Gastroesophageal sphincter (tissue), 4 donors: ENCODE measurements at places on chromosomes 2 and 18.

DNA sequence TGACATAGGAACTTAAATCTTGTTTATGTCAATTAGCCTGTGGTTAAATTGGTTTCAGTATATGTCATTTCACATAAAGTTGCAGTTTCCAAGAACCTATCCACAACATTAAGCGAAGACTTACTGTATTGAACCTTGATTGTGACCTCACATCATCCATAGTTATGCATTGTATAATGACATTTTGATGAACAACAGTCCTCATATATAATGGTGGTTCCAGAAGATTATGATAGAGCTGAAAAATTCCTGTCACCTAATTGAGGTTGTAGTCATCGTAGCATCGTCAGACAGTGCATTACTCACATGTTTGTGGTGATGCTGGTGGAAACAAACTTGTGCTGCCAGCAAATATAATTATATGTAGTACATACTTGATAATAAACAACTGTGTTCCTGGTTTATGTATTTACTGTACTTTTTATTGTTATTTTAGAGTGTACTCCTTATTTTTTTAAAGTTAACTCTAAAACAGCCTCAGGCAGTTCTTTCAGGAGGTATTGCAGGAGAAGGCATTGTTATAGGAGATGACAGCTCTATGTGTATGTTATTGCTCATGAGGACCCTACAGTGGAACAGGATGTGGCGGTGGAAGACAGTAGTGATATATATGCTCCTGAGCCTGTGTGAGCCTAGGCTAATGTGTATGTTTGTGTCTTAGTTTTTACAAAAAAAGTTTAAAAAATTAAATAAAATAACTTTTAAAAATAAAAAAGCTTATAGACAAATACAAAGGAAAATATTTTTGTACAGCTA lies 56.6 kb downstream of the UBE2E3 start:
- no peak for ATAC-seq

DNA sequence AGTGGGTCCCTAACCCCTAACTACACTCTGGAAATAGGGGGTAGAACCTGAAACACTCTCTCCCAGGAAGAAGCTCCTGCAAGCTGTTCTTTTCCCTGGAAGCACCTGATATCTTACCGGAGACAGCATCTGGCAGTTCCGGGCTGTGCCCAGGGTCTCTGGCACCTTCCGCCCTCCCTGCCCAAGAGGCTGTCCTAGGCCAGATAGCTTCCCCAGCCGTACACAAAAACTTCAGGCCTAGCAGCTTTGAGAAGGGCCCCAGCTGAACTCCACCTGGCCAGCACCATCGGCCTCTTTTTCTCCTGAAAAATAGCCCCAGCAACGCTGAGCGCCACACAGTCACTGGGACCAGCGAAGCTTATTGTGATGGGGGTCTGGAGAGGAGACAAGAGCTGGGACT lies 9.7 kb downstream of the OSR1 start:
- no peak for ATAC-seq

DNA sequence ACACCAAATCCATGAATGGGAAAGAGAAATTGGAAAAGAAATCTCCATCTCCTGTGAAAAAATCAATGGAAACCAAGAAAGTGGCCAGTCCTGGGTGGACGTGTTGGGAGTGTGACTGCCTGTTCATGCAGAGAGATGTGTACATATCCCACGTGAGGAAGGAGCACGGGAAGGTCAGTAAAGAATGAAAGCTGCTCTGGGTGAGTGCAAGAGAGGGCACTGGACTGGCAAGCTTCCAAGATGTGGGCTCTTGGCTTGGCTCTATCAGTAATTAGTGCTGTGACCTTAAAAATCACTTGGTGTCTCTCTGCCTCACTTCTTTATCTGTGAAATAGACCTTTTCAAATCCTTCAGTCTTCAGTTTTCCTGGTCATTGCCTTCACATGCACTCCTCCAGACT lies 89.0 kb downstream of the ZNF532 start:
- no peak for ATAC-seq

DNA sequence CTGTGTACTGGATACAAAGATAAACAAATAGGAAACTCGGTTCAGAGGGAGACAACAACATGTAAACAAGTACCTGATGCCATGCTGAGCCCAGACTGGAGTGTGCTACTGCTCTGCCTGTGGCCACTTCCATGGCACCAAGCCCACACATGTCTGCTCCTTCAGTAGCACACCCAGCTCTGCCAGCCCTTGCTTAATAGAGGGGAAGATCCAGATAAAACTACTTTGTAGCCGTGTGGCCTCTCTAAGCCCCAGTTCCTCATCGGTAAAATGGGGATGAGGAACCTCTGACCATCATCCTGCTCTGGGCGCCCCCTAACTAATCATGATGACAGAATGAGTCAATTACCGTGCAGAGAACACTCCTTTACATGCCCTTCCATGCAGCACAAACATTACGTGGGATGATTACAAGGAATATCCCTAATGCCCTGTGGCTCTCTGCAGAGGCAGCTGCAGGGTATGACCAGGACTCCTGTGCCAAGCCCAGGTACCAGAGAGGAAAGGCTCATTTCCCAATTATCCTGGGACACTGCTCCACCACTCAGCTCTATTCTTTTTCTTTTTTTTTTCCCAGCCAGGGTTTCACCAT lies 34.9 kb downstream of the DNMT3A start:
- peak; percentile 52 for ATAC-seq

DNA sequence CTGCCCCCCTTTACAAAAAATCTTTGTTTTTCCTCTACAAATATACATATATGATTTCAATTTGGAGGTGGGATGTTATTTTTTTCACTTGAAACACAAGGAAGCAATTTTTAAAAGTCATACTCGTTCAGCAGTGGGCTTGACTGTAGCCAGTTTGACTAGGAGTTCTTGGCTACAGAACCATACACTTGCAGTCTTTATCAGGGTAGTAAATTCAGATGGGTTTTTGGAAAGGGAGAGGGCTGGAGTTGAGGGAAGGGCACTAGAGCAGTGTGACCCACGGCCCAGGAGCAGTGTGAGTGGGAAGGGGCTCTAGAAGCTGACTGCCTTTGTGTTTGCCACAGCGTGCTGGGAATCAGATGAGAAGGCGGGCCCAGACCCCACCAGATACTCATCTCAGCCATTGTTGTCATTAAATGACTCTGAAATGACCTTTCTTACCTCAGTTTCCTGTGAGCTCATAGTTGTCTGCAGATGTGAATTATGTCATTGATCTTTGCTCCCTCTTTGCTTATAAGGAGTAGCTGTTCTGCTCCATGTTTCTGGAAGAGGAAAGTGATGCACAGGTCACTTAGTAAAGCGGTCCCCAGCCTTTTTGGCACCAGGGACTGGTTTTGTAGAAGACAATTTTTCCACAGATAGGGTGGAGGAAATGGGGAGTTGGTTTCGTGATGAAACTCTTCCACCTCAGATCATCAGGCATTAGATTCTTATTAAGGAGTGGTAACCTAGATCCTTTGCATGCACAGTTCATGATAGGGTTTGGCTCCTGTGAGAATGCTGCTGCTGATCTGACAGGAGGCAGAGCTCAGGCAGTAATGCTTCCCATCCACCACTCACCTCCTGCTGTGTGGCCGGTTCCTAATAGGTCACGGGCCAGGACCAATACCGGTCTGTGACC lies 116.8 kb downstream of the SPTBN1 start:
- no peak for ATAC-seq

DNA sequence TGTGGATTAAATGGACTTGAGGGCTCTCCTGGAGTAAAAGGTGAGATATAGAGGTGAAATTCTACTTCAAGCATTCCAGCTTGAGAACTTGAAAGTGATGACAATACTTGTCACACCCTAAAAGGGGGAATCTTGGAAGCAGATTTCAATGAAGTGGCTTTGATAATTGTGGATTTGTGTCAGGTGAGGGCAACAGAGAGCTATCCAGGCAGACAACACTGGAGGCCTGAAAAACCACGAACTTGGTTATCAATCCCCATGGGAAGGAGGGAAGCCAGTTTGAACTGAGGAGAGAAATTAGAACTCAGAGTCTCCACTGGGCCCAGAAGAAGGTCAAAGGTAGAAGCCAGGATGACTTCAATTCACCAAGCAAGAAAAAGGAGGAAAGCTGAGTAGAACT lies 263.9 kb downstream of the FIGN start:
- no peak for ATAC-seq

GRCh38 chr2:205726506-205726905 lies 44.2 kb downstream of the NRP2 start:
- ATAC-seq = no peak

DNA sequence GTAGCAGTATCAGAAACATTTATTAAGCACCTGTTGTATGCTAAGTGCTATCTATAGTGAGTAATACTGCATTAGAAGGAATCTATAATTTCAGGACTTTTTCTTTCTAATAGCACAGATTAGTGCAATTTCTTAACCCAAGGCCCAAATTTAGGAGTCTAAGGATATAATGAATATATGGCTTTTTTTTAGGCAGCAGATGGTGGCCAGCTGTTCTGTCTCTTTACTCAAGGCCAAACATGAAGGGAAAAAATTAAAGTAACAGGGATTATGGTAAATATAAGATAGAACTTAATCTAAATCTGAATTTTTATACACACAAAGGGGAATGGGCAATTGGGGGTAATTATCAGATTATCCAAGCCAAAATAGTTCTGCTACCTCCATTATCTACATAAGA lies 230.6 kb upstream of the SP5 start:
- no peak for ATAC-seq

GRCh38 chr2:200469708-200470211 lies 40.1 kb downstream of the KCTD18 start:
- no peak for ATAC-seq

GRCh38 chr18:55265984-55266383 lies 306.7 kb upstream of the CCDC68 start:
- ATAC-seq = no peak

DNA sequence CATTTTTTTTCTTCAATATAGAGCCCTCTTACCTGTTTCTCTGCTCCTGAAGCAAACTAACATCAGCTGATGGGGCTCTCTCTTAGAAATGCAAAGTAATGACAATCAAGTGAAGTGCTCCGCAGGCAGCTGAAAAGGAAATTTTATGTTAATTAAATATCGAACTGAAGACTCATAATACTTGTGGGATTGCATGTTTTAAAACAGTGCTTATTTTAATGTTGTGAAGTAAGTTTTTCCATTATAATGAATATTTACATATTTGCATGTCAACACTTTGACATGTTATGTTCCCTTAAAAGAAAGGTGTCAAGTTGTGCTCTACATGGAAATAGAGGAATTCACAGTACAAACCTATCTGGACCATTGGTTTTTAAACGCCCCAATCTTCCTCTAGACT lies 97.1 kb downstream of the EML6 start:
- ATAC-seq = no peak

DNA sequence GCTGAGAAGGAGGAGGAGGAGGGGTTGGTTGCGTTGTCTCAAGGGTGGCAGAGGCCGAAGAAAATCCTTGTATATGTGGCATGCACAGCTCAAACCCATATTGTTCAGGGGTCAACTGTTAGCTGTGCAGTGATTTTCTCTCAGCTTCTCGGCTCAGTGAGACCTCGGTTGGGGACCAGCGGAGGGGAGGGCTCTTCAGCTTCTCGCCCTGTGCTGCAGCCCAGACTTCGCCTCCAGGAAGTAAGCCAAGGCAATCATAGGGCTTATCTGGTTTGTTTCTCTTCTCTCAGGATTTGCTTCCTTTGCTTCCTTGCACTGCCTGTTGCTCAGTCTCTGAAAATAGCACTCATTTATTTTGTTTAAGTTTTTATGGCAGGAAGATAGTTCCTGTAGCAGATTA lies 85.5 kb downstream of the SOWAHC start:
- no peak for ATAC-seq

DNA sequence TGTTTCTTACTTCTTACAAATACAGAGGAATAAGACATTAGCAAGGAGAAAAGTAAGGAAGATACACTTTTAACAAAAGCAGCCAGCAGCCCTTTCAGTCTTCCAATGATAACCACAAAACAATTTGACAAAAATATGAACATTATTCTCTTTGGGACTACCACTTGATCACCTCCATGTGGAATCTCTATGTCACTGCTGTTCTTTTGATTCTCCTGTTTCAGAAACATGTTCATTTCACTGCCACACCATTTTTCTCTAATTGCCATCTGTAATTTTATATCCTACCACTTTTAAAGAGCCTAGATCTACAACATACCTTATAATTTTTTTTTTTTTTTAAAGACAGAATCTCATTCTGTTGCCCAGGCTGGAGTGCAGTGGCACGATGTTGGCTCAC lies 10.9 kb downstream of the INO80D start:
- no peak for ATAC-seq

DNA sequence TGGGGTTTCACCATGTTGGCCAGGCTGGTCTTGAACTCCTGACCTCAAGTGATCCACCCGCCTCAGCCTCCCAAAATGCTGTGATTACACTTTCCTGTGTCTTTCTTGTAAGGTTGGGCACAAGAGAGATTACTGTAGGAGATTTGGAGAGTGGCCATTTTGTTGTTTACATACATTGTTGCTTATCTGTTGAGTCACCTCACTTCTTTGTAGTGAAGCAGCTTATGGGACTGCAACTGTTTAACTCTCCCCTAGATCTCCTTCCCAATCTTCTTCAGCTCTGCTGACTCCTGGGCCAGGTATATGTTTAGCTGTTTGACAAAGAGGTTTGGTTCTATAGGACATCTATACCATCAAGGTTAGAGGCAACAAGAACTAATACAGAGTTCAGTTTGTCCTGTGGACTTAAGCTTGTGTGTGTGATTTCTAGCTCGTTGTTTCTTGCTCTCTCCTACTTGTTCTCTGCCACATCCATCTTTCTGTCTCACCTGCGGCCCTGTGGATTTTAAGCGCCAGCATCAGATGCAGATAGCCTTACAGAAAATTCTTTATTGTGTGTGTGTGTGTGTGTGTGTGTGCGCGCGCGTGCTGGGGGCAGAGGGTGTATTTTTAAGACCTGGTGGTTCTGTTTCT lies 95.4 kb downstream of the HAUS1 start:
- ATAC-seq = no peak

- ATAC-seq = peak; percentile 77
Measured at GRCh38 chr18:500632-501405, at the start of gene COLEC12. TSS of gene COLEC12 (minus strand) at chr18:500701. CDS start at chr18:500514, 187 bp downstream.

DNA sequence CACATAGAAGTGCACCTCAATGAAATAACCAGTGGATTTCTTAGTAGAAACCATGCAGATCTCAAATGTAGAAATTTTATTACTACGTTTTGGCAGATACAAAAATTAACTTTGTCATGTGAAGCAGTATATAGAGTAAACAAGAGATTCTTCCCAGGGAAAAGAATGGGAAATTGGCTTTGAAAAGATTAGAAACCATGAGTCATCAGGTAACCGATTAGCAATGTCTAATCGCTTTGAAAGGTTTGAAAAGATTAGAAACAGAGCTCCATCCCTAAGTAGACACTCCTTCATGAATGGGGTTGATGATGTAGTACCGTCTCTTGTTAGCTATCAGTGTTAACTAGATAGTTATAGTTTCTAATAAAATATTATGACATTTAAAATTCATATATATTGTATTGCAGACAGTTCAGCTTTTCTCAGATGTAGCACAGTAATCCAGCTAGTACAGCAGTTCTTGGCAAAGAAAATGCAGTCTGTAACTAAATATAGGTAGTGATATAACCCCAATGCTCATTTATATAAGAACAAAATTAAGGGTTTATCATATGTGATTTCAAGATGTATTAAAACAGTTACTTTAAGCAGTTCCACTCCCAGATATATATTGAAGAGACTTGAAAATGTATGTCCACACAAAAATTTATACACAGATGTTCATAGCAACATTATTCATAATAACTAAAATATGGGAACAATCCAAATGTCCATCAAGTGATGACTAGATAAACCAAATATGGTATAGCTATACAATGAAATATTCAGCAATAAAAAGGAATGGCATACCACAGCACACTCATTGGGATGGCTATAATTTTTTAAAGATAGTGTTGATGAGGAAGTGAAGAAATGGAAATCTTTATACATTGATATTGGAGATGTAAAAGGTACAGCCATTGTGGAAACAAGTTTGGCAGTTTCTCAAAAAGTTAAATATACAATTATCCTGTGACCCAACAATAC lies 113.9 kb downstream of the PTPN4 start:
- ATAC-seq = no peak
